ENCODE measurements at places on chromosomes 16 and 17.
A peak's percentile ranks its signal among the peaks of the same experiment; 100 is the strongest.

DNA sequence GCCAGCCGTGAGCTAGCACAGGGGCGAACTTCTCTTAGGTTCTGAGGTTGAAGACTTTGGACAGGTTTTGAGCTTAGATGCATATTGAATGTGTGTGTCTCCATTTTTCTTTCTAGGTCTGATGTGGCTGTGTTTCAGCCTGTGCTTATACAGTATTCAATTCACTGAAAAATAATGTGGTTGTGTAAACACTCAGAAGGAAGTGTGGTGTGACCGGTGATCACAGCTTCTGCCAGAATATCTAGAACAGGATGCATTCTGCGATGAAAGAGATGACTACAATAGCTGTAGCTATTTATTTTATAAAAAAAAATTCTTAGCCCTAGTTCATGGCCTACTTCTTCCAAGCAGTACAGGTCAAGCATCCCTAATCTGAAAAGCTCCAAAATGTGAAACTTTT is 64.4 kb downstream of the MAP2K6 start:
- no peak for DNase-seq

DNA sequence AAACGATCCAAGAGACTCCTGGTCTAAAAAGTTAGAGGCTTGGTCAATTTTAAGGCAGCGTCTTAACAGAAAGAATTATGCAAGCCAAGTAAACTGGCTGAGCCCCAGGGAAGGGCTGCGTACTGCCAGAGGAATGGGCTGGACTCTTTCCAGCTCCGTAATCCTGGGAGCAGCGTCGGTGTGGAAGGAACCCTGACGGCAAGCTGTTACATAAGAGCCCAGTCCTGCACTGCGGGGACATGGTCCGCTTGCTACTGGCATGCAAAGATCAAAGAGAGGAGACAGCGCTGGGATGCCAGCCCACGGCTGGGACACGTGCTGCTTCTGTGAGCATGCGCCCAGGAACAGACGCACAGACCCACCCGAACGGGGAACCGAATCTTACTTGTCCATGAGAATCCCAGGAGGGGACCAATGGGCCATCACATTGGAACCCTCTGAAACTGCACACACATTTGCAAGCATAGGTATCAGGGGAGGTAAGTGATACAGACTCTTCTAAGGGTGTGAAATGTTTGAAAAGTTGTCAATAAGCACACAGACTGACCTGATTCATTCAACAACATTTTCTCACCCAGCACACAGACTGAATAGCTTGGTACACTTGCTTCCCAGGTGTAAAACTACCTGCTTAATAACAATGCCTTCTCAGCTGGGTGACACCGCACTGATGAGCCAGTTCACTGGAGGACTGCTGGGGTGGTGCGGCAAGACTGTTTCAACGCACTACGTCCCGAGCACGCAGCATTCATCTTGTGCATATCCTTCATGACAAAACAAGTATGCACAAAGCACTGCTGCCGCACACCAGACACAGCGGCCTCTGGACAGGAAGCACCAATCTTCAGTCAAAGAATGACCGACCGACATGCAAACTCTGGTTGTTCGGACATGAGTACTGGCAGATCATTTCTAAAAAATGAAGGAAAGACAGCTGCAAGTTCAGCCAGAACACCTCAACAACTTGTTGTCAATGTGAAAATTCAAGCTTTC is 94.9 kb downstream of the ANKRD11 start:
- DNase-seq: peak; percentile 92

DNA sequence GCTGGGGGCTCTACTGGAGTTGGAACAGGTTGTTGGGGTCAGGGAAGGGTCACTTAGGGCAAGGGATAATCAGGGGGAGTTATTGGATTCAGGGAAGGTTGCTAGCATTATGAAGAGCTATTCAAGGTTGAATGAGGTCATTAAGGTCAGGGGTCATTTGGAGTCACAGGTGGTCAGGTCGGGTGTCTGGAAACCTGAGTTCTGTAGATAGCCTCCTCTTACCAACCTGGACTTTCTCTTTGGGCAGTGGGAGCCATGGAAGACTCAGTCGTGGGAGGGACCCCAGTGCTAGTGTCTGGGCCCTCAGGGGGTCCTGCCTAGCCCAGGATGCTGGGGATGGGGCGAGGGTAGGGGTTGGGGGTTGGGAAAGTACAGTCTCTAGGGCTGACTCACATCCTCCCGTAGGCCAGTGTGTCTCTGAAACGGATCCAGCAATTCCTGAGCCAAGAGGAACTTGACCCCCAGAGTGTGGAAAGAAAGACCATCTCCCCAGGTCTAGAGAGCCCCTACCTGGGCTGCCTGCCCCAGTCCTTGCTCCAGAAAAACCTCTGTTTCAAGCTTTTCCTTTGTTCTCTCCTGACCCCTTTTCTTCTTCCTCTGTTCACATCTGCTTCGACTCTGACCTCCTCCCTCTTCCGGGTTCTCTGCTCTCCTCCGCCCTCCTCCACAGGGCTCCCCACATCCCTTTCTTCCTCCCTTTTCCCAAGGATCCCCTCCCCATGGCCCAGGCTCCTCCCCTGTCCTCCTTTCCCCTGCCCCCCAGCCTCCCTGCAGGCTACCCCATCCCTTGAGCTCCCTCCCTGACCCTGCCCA is 33.5 kb downstream of the ABCC3 start:
- DNase-seq: no peak

GRCh38 chr16:13957197-13958078 is 37.5 kb downstream of the ERCC4 start:
- peak; percentile 99 for DNase-seq

GRCh38 chr16:1458977-1459341 is 14.6 kb upstream of the CCDC154 start:
- DNase-seq: no peak

- DNase-seq: no peak
Measured at GRCh38 chr17:43782913-43783680, 2.9 kb downstream of the CFAP97D1 start.

DNA sequence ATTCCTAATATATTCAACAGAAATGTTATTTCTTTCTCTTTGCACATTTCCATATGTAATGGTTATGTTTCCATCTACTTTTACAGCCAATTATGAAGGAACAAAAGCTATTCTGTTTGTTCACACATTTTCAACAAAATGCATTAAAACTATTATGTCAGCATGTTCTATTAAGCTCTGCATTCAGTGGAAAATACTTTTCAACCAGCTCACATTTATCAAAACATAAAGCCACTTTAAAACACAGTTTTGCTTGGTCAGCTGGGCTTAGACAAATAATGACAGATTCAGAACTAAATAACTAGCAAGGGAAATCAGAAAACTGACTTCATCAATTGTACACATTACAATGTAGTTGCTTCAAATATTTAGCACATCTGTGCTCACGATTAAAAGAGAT is 6.9 kb downstream of the SALL1 start:
- no peak for DNase-seq

DNA sequence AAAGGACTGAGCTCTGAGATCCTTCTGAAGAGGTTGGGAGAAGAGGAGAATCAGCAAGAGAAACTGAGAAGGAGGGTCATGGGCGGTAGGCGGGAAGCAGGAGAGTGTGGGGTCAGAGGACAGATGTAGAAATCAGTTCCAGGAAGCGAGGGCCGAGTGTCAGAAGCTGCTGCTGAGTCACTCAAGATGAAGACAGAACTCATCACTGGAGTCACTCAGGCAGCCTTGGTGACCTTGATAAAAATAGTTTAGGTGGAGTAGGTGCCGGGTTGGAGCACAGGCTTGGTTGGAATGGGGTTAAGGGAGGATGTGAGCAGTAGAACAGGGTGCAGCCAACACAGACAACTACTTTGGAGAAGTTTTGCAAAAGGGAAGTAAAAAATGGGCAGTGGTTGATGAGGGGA is 6.1 kb upstream of the ITGAM start:
- no peak for DNase-seq

- peak; percentile 48 for DNase-seq
Measured at GRCh38 chr17:82419540-82419939, 1.2 kb upstream of the OGFOD3 start.

DNA sequence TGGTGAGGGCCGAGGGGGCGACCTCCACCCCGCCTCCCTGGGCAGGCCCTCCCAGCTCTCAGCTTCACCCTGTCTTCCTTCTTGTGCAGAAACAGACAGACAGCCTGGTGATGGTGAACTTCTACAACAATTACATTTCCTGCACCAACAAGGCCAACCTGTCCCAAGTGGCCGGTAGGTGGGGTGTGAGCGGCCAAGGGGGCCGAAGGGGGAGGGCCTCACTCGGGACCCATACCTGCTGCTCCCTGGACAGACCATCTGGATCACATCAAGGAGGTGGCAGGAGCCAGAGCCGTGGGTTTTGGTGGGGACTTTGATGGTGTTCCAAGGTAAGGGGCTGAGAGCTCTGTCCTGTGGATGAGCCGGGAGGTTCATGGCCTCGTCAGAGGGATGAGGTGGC is 20.1 kb downstream of the CHMP1A start:
- DNase-seq: no peak

DNA sequence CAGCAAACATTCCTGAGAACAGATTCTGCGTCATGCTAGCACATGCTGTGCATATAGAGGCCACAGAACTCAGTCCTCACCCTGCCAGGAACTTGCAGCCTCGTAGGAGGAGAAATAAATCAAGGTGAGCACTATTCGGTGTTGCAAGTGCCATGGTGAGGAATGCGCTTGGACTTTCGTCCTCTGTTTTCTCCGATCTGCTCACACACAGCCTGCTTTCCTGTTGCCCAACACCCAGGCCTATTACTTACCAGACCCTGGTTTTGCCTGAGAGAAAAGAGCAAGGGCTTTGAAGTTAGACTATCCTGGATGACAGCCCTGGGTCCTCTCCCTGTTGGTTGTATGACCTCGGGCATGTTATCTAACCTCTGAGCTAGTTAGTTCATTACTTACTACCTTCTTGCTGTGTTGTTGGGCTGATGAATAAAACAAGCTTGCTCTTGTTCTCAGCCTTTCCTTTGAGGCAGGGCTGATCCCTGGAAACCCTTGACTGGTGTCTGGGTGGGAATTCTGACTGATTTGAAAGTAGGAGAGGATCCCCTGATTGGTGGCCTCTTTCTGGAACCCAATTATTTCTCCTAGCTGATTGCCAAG is 2.9 kb downstream of the ACSF2 start:
- no peak for DNase-seq

DNA sequence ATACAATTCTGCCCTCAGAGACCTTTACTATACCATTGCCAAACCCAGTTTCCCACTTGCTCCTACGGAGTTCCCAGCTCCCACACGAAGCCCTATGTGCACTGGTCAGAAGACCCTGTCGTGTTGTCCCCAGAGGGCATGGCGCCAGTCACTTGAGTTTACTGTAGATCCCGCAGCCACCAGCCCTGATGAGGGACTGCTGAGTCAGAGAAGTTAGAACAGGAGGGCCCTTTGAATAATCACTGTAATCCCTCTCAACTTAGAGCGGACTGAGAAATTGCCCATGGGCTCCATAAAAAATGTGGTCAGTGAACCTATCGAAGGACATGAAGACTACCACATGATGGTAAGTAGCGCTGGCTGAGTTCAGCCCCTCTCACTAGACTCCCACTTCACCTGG is 9.2 kb downstream of the UBFD1 start:
- DNase-seq: no peak

GRCh38 chr17:45963889-45964288 is 35.2 kb upstream of the STH start:
- DNase-seq: no peak

GRCh38 chr17:73643001-73643851 is 1.0 kb downstream of the SDK2 start:
- peak; percentile 22 for DNase-seq

GRCh38 chr17:7774055-7774521 is 56.5 kb downstream of the DNAH2 start:
- peak; percentile 91 for DNase-seq

DNA sequence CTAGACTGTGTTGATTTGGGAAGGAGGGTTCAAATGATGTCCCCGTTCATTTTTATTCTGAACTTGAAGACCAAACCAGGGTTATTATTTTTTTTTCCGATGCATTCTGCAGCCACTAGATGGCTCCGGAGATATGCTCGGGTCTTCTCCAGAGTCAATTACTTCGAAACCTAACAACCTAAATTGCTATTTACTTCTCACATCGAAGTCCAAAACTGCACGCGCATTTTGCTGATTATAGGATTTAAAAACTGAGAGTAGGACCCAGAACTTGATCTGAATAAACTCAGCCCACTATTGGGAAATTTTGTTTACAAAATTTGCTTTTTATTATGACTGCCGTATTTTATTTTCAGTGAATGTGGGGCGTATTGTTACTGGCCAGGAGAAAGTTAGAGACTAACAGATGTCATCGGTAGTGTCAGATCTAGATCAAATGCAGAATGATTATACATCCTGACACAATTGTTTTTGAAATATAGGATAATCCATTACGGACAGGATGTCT is 263.8 kb downstream of the HS3ST3A1 start:
- peak; percentile 72 for DNase-seq

DNA sequence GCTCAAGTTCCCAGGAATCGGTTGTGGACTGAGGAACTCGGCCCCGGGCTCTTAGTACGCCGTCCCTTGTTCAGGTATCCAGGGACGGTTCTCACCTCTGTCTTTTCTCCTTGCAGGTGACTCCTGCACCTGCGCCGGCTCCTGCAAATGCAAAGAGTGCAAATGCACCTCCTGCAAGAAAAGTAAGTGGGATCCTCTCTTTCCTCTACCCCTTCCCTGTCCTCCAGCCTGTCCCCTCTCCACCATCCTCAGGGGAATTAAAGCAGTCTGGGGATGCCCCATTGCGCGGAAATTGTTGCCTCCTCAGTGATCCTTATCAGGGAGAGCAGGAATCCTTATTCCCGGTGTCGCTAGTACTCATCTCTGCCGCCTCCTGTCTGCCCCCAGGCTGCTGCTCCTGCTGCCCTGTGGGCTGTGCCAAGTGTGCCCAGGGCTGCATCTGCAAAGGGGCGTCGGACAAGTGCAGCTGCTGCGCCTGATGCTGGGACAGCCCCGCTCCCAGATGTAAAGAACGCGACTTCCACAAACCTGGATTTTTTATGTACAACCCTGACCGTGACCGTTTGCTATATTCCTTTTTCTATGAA is 585 bp downstream of the MT2A start:
- peak; percentile 38 for DNase-seq

GRCh38 chr17:78415821-78416711 is 37.6 kb downstream of the PGS1 start:
- peak; percentile 70 for DNase-seq

GRCh38 chr17:72765368-72766153 is 326.9 kb downstream of the SLC39A11 start:
- no peak for DNase-seq

DNA sequence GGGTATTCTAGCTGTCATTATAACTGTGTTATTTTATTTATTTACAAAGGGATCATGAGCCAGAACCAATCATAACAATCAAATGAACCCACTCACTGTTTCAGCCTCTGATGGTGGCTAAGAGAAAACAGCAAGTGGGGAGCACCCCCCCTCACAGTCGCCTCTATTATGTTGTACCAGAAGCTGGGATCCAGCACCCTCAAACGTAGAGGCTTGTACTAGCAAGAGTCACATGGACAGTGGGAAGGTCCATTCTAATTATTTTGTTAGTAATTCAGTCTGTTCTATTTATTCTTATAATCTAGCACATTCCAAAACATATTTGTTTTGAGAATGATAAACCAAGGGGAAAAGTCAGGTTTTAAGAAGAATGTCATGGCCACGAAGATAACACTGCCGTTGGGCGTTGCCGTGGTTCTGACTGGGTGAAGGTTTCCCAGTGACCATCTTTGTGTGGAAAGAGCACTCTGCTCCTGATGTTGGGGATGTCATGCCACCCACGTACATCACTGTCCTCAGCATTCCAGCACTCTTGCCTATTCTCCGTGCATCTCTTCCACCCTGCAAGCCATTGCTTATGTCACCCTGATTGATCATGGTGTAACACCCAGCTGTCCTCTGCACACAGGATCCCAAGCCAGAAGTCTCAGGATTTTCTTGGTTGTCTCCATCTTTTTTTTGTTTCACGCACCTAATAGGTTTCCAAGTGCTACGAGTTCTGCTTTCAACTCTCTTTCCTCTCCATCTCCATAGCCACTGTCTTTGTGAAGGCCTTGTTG is 205.8 kb downstream of the PRKCA start:
- no peak for DNase-seq
